Amniotic epithelial cell (primary cell): ENCODE measurements at places on chromosomes 1 and 21.
A peak's percentile ranks its signal among the peaks of the same experiment; 100 is the strongest.

GRCh38 chr21:42436914-42437313, 33.2 kb downstream of the UBASH3A start:
- no peak for DNase-seq

DNA sequence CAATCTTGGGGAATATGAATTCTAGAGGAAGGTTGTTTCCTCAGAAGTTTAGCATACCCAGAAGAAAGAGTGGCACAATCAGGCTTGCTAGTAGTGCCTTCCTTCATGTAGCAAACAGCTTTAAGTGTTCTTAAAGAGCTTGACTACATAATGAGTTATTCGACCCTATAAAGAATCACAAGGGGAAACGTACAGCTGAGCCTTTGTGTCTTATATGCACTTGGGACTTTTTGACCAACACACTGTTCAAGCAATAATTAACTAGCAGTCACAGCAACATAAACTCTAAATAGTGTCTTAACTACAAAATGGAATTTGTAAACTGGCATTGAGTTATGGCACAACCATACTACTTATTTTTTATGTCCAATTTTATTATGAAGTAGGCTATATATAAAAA, 86.1 kb downstream of the TTLL7 start:
- DNase-seq = no peak

DNA sequence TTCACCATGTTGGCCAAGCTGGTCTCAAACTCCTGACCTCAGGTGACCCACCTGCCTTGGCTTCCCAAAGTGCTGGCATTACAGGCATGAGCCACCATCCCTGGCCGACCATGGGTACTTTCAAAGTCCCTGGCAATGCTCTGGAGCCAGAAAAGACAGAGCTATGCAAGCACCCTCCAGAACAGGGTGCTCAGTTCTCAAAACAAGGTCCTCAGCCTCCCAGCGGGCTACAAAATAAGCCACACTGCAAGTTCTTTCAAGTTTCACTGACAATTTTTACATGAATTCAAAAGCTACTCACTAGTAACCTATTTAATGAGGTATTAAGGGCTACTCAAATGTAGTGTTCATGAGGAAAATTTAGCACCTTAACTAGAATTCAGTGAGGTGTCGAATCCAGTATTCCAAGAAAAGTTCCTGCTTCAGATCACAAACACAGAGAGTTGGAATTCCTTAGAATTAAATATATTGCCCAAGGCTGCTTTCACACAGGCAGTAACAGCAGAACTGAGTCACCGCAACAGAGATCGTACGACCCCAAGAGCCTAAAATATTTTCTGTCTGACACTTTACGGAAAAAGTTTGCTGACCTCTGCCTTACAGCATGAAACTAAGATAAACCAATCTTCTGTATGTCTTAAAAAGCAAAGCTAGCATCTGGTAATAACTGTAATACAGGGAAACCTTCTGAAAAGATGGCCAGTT, 60.7 kb downstream of the HSF2BP start:
- peak; percentile 92 for DNase-seq

GRCh38 chr21:30257773-30258172, 25.0 kb downstream of the KRTAP24-1 start:
- no peak for DNase-seq
